Stimulated activated CD8-positive, alpha-beta memory T cell treated with anti-CD3 and anti-CD28 coated beads, Interleukin-7, amount 100 ng/mL, for 48 hours (primary cell): ENCODE measurements at places on chromosomes 13 and 19.

- DNase-seq: peak; percentile 62
Measured at GRCh38 chr19:1279782-1280341, 4.5 kb downstream of the FAM174C start.

DNA sequence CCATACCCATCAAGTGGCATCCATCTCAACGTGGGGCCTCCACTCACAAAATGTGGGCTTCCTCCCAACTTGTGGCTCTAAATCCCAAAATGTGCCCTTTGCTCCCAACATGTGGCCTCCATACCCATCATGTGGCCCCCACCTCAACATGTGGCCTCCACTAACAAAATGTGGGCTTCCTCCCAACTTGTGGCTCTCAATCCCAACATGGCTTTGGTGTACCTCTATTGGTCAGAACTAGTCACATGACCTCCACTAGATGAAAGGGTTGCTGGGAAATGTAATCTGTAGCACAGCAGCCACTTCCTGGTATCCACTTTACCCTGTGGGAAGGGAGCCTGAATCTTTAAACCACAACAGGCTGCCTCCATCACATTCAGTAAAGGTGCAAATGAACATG is 10.1 kb upstream of the ACER1 start:
- no peak for DNase-seq

- DNase-seq: no peak
Measured at GRCh38 chr19:46825731-46826055, 25.0 kb downstream of the AP2S1 start.

GRCh38 chr13:28046981-28047380 is 53.4 kb downstream of the FLT3 start:
- no peak for DNase-seq
